ENCODE measurements at places on chromosomes 3 and 15. TPM values are rescaled to one million over a fixed set of nuclear protein-coding genes. Genes with fewer than 3 reads are reported as not detected.

The ROBO2 gene
- 1.5 TPM for total RNA-seq

The KLHL6 gene
- total RNA-seq: 0.40 TPM

DNA sequence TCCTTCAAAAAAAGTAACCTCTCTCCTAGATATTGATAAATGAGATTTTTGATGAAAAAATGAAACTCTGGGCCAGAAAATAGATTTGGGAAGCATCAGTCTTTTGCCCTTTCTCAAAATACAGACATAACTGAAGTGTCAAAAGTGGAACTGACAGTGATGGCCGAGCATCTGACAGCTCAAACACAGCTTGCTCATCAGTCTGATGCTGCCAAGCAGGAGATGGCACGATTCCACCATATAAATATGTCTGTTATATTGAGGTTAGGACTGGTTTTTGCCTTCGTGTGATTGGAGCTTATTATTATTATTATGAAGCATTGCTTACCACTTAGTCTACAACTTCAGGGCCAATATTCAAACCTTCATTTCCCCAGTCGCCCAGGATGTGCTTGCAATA, 152.6 kb upstream of the EPHA3 start:
- DNase-seq: no peak

The GOLGA6B gene
- not detected for total RNA-seq

DNA sequence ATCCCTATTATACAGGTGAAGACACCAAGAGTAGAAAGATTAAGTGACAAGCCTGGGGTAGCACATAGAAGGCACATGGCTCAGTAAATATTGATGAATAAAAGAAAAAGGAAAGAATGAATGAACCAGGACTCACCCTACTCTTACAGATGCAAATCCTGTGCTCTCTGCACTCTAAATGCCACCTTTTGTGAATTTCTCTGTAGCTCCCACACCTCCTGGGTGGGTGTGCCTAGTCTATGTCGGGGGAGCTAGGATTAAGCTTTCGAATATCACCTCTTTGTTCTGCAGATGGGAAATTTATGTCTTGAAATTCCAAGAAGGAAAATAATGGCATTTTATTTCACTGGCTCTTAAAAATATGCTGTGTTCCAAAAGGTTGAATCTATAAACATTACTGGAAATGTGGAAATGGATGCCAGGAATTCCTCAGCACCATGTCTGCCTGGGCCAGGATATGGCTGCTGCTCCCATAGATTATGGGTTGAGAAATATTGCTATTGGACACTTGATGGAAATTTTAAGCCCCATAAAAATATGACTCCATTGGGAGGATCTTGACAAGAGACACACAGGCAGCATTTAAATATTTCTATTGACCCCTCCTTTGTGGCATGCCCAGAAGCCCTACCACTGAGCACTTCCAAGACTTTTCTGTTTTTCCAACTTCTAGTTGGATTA, 43.3 kb downstream of the CCNB2 start:
- DNase-seq: no peak

DNA sequence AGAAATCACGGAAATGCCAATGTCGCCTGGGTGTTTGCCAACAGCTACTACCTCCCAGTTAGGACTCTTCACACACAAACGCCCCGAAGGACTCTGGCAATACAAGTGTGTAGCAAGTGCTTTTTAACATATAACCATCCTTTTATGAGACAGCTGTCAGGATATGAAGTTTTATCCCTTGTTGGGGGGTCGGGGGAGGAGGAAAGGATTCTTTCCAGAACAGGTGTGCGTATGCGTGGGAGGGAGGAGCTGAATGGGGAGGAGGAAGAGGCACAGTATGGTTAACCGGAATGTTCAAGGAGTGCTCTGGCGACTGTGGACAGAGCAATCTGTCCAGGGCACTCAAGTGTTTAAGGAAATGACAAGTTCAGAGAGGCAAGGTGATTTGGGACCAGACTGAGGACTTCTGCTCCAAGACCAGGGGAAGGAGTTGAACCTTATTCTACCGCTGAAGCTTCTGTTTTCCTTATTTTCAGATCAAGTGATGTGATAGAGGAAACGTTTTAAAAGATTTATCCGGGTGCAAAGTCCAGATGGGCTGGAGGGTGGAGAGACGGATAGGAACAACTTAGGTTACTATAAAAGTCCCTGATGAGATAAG, 1.3 kb downstream of the TSPAN3 start:
- peak; percentile 50 for DNase-seq

GRCh38 chr3:173945170-173945569, 547.6 kb downstream of the NLGN1 start:
- no peak for DNase-seq

DNA sequence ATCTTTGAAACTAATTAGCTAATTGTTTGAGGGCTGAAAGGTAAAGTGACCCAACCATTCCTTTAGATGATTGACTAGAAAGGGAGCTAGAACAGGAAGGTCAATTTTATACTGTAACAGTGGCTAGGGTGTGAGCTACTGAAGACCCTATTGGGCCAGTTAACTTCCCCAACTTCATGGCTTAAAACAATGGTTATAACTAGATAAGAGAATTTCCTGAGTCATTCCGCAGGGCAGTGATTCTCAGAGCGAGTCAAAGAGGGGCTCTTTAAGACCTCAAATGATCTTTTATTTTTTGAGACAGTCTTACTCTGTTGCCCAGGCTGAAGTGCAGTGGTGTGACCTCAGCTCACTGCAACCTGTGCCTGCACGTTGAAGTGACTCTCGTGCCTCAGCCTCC, 33.7 kb upstream of the TTBK2 start:
- no peak for DNase-seq

The GOLGA8S gene
- total RNA-seq: 1.6 TPM

DNA sequence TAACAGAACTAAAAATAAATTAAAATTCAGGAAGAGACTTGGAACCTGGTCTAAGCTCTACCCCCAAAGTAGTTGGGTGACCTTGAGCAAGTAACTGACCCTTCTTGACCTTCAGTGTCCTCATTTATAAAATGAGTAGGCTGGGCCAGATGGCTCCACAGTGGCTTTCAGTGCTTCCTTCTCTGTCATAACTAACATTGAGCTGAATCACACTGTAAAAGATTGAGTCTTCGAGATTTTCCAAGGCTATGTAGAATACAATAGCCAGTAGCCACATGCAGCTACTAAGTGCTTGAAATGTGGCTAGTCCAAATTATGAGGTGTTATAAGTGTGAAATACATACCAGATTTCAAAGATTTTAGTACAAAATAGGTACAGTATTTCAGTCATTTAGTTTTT, 313.3 kb downstream of the MECOM start:
- DNase-seq: no peak

- no peak for DNase-seq
Measured at GRCh38 chr3:105401691-105402149, 35.0 kb downstream of the ALCAM start.

- no peak for DNase-seq
Measured at GRCh38 chr3:50338965-50339364, 1.7 kb downstream of the RASSF1 start.

DNA sequence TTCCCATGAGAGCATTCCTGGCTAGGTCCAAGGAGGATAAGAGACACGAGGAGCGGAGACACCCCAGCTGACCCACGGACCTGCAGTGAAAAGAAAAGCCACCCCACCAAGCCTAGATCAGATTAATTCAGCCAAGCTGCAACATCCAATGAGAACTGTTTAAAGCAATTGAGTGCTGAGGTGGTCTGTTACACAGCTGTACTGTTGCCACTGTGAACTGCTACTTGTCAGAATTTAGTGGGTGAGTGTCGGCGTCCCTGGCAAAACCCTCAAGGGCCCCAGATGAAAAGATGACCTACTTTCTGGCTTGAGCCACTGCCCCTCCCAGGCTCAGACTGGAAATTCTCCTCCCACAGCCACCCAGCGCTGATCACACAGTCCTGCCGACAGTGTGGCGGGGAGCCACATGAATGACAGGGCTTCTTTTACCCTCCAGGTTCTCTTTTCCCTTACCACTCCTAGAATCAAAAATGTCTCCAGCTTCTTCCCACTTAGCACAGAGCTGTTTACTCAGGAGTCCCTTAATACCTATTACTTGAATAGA, 26.4 kb upstream of the KBTBD12 start:
- DNase-seq: no peak

DNA sequence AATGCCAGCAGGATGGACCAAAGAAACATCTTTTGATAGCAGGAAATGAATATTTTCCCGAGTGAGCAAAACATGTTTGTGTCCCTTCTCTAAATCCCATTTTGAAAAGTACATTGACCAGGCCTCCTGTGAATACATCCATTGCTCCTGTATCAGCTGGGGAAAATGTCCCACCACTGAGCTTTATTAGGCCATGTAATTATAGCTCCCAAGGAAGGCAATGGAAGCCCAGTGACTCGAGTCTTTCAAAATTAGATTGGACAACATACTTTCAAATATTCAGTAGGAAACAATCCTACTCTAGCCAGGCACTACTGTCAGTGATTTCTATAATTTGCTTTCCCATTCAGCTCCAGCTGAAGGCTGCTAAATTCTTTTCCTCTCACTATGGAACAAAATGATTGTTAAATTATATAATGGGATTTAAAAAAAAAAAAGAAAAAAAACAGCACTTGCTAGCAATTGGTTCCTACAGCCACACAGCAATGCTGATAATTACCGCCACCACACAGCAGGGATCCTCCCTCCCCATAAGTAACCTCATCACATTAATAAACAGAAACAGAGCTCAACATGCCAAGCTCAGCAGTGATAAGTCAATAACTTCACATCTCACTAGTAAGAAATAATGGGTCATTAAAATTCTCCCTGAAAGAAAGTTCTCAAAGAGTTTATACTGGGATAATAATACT, 172.4 kb upstream of the SLC2A2 start:
- no peak for DNase-seq

GRCh38 chr3:37995652-37996641, 5.4 kb downstream of the VILL start:
- DNase-seq: peak; percentile 26

The COX5A gene
- total RNA-seq: 127 TPM

GRCh38 chr15:57215326-57215725, 161.0 kb upstream of the CGNL1 start:
- DNase-seq: no peak

GRCh38 chr3:127043041-127043641, 60.2 kb downstream of the PLXNA1 start:
- DNase-seq: no peak

DNA sequence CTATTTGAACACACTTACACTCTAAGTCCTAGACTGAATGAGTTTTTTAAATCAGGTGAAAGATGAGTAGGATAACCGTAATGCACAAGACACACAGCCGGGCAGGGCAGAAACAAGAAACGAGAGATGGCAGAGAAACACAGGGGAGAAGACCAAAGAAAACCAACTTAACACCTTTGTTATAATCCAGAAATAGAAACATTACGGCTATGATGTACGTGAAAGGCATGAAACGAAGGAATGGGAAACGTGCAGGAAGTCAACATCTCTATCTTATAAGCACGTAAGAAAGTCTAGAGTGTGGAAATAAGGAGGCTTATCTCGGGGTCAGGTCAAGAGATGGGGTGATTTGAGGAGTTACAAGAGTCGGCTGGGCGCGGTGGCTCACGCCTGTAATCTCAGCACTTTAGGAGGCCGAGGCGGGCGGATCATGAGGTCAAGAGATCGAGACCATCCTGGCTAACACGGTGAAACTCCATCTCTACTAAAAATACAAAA, 1.9 kb upstream of the TNFSF10 start:
- DNase-seq: no peak

- DNase-seq: no peak
Measured at GRCh38 chr3:54536450-54536849, 391.4 kb downstream of the LRTM1 start.
